ENCODE measurements at places on chromosomes 7 and 10.

GRCh38 chr10:44774676-44775401 lies 136.3 kb upstream of the TMEM72 start:
- no peak for DNase-seq

- DNase-seq, result no peak
These were observed 172.9 kb downstream of the LRRC4 start for GRCh38 chr7:127858091-127858914.

DNA sequence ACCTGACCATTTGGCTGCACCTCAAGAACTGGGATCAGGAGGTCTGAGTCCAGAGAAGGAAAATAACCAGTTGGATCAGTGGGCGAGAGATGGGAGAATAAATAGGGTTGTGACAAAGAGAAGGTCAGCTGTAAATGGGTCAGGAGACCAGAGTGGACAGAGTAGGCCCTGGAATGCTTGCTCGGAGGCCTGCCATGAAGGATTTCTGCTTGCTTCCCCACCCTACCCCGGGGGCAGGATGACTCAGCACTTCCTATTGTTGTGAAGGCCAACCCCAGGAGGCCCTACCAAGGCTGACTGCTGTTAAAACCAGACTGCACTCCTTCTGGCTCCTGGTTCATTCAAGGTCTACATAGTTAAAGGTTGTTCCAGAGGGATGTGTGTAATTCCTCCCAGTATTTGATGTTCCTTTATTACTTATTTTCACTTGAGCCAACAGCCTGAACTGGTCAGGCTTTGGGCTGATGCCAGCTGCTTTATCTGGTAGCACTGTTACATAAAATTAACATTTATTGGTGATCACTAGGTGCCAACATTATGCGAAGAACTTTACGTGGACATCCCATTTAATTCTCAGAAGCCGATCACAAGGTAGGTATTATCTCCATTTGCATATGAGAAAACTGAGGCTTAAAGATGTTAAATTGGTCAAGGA lies 27.3 kb upstream of the IFRD1 start:
- DNase-seq, result no peak

- no peak for DNase-seq
These were observed 648.0 kb upstream of the IGFBP3 start for GRCh38 chr7:46569133-46569465.

DNA sequence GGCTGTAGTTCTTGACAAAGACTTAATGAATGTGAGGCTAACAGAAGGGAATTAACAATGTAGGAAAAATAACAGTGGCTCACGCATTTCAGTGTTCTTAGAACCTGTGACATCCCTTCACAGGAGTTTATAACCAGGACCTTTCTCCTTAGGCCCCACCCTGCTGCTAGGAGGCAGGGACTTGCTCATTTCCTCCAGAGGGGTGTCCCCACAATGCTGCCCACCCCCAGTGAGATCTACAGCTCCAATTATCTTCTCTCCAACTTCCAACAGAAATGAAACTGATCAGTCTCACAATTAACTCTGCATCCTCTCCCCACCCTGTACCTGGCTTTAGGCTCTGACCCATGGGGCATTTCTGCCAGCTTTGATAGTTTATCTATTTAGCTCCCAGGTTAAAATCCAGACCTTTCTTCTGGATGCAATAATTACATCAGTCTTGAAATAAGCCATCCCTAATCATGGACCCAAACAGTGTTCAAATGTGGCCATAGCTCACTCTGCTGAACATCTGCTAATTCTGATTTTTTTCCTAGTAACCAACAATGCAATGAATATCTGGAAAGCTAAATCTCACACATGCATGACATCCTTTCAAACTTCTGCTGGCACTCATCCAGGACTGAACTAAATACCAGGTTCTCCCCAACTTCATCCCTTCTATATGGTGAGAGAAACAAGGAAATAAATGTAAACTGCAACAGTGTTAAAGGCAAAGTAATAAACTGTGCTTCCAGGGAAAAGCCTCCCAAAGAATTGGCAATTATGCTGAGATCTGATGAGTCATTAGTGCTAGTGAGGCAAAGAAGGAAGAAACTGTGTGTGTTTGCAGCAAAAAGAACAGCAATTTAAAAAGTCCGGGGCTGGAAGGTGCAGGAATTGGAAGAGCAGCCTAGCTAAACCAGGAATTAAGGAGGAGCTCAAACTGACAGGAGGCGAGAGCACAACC lies 64.6 kb downstream of the HERPUD2 start:
- no peak for DNase-seq

DNA sequence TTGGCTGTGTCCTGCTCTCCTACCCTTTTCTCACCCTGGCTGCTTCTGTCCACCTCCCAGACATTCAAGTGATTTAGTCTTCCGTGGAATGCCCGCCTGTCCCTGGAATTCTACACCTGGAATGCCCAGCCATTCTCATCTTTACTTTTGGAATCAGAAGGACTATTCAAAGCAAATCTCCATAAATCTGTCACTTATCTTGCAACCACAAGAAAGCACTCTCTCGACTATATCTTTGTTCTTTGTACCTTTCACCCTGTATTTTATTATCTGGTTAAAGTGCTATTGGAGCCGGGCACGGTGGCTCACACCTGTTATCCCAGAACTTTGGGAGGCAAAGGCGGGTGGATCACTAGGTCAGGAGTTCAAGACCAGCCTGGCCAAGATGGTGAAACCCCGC lies 79.3 kb upstream of the KMT2E start:
- no peak for DNase-seq

GRCh38 chr10:47336387-47337134 lies 11.6 kb upstream of the RBP3 start:
- DNase-seq, result no peak

DNA sequence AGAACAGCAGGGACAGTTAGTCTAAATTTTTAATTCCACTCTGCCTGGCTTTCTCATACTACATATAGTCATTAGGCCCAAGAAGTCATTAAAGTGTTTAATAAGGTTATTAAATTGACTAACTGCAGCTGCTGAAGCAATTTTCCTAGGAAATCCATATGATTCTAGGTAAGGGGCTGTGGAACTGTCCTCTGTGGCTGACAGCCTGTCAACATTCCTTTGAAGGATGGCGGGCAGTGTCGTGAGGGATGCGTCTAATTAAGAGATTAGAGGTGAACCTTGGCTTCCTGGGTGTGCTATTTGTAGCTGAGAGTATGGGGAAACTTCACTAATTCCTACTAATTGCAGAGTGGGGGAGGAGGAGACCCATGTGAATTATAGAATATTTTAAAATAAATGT lies 64.6 kb downstream of the SNX10 start:
- no peak for DNase-seq

- DNase-seq, result no peak
These were observed 78.8 kb upstream of the ANKRD1 start for GRCh38 chr10:90999512-91000172.

GRCh38 chr10:71921324-71922027 lies 42.7 kb upstream of the CHST3 start:
- no peak for DNase-seq

DNA sequence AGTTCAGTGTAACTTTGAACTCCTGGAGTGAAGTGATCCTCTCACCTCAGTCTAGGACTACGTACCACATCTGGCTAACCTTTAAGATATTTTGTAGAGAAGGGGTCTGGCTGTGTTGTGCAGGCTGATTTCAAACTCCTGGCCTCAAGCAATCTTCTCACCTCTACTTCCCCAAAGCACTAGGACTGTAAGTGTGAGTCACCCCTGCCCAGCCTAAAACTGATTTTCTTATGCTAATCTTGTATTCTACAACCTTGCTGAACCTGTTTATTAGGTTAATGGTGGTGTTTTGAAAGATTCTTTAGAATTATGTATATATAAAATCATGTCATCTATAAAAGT lies 58.0 kb downstream of the LCOR start:
- no peak for DNase-seq

GRCh38 chr10:83108565-83109333 lies 1030.6 kb upstream of the GHITM start:
- no peak for DNase-seq

DNA sequence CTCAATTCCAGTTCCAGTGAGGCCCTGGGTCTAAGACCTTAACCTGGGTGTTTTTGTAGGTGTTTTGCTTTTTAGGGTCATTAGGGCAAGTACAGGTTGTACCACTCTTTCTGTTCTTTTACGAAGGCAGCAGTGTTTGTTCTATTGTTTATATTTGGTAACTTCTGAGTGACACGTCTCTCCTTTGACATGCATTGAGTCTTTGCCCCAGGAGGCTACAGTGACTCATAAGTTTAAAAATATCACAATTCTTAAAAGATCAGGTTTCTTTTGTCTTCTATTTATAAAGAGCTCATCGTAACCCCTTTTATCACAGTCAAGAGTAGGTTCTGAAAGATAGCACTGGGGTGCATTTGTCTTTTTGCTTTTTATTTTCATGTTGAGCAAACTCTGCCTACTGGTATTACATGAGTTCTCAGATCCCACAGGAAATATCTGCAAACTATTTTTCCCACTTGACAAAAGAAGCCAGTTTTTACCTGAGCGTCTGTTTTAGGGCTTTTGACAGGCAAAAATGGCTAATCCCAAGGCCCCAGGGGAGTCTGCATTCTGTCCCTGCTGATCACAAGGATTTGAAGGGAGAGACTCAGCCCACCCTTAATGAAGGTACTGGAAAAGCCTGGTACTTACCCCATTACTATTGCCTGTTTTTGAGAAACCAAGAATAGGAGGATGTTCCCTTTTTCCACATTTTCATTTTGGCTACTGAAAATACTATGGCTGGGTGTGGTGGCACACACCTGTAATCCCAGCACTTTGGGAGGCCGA lies 7.9 kb downstream of the NUDT13 start:
- DNase-seq, result no peak

DNA sequence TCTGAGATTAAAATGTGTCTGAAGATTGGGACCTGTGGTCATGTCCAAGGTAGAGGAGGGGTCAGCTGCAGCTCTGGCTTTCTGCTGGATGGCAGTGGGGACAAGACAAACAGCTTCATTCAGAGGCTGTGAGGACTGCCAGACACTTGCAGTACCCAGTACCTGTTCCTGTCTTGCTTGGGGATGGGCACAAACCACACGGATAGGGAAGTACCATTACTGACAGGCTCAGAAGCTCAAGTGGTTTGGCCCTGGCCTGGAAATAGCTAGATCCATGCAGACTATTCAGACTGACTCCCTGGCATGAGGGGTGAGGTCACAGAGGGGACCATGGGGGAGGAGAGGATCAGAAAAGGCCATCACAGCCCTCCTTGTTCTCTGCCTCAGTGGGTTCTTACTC lies 56.0 kb upstream of the COMTD1 start:
- no peak for DNase-seq

GRCh38 chr10:121637437-121637836 lies 39.2 kb upstream of the FGFR2 start:
- no peak for DNase-seq

- DNase-seq, result no peak
These were observed 130.0 kb upstream of the BTBD16 start for GRCh38 chr10:122140941-122141623.

GRCh38 chr7:112790586-112791003 lies 402 bp upstream of the TMEM168 start:
- no peak for DNase-seq

- no peak for DNase-seq
These were observed 317.8 kb downstream of the TNS3 start for GRCh38 chr7:47264021-47264651.

- no peak for DNase-seq
These were observed 28.6 kb downstream of the KCNH2 start for GRCh38 chr7:150949564-150949963.

GRCh38 chr10:70293169-70293843 lies 9.5 kb upstream of the NPFFR1 start:
- no peak for DNase-seq

GRCh38 chr10:90087197-90088023 lies 386.0 kb downstream of the KIF20B start:
- no peak for DNase-seq

DNA sequence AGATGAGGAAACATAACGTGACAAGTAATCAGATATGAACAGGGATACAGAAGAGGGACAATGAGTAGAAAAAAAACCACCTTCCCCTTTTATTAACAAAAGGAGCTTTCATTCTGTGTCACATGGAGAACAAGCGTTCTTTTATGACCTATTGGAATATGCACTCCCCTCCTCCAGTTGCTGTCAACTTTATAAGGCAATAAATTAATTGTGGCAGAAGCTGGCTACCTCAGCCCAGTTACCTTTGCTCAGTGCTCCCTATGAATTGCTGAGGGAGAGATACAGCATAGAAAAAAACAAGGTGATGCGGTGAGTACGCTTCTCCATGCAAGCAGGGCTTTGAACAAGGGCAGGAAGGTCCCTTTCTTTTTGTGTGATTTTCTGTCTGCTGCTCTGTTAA lies at the start of gene MGAM2:
TSS of gene MGAM2 (plus strand) at position 220 of the 400 bp plus-strand sequence. CDS start 5,156 bp downstream, outside the sequence.
- no peak for DNase-seq

GRCh38 chr10:117092386-117092785 lies 45.7 kb downstream of the VAX1 start:
- no peak for DNase-seq

DNA sequence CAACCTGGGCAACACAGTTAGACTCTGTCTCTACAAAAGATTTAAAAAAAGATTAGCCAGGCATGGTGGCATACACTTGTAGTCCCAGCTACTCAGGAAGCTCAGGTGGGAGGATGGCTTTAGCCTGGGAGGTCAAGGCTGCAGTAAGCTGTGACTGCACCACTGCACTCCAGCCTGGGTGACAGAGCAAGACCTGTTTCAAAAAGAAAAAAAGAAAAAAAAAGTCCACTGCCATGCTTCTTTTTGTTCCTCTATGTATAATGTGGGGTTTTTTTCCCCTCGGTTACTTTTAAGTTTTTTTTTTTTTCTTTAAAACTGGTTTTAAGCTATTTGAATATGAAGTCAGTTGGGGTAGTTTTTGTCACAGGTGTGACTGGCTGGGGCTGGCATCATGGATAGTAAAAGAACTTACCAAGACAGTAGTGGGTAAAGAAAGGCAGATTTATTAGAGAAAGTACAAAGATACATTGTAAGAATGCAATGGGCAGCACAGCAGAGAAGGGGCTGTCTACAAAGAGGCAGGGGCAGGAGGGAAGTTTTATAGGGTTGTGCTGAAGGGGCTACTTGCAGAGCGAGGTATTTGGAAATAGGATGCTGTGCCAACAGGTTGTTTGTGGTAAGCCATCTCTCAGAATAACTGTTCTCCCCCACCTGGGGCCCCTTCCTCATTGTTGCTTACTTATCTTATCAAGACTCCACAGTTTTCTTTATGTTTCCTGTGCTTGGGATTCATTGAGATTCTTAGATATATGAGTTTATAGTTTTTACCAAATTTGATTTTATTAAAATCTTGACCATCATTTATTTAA lies 177.3 kb downstream of the PHTF2 start:
- DNase-seq, result no peak

- DNase-seq, result no peak
These were observed 870.9 kb downstream of the KCNMA1 start for GRCh38 chr10:76766682-76767081.

- DNase-seq, result no peak
These were observed 81.8 kb downstream of the PTPN20 start for GRCh38 chr10:46992803-46993561.

Data from stimulated activated CD8-positive, alpha-beta memory T cell treated with anti-CD3 and anti-CD28 coated beads, Interleukin-15, amount 100 ng/mL, for 4 hours (primary cell).